ENCODE measurements at places on chromosomes 16 and 17. TPM values are rescaled to one million over a fixed set of nuclear protein-coding genes. Genes with fewer than 3 reads are reported as not detected.

DNA sequence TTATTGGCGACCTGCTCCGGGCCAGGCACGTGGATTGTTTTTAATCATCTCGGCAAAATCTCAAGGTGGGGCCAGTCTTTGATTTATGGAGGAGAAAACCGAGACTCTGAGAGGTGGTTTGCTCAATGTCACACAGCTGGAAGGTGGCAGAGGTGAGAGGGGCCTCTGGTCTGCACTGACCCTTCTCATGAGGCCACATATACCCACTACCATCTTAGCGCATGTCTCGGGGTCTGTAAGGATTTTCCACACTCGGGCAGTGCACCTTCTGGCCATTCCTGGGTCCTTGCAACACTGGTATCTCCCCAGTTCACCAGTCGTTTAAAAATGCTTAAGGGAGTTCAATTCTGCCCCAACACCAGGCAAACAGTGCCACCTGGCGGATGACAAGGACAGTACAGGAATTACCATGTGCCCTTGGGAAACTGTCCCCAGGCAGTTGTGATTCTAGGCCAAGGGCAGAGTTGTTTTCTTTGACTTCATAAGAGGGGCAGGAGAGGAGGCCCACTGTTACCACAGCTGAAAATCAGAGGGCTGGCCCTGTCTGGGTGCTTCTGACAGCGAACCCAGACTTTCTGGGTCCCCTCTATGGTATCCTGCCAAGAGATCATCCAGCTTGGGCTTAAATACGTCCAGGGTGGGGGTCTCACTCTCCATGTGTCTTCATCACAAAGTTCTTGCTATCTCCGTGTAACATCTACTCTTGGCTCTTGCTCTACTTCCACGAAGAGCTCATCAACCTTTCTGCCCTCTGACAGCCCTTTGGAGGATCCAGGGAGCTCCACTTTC, 39.4 kb upstream of the RAI1 start:
- DNase-seq, result peak; percentile 78

Gene CDH3
- not detected for total RNA-seq

GRCh38 chr17:16987830-16988601, 16.1 kb upstream of the TNFRSF13B start:
- no peak for DNase-seq

Gene ABR
- total RNA-seq, result 92.1 TPM

- no peak for DNase-seq
Observed at GRCh38 chr16:12901597-12902461, at the start of gene SHISA9. Gene SHISA9, plus strand, starts transcription at chr16:12901598.

GRCh38 chr16:46937536-46937935, 35.9 kb downstream of the DNAJA2 start:
- DNase-seq, result no peak

- DNase-seq, result no peak
Observed at GRCh38 chr17:77531002-77531401, 390.2 kb downstream of the SEC14L1 start.

Gene ODAD4
- 0.19 TPM for total RNA-seq

Gene IRX3
- total RNA-seq, result 0.48 TPM

Gene NPTX1
- 0.19 TPM for total RNA-seq

DNA sequence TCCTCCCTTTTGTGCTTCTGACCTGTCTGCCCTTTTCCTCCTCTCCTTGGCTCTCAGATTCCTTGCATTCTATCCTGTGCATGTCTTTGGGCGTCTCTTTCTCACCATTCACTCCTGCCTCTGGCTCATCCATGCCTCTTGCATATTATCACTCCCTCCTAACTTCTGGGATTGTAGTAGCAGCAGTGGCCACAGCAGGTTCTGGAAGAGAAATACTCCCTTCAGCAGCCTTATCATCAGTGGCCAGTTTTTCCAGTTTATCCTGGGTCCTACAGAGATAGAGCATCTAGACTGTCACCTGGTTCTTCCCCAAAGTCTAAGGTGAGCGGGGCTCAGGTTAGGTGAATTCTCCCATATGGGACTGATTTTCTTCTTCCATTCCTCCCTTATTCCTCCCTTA, 354.0 kb upstream of the CCL2 start:
- no peak for DNase-seq

Gene CDRT15L2
- total RNA-seq, result not detected

Gene SCIMP
- total RNA-seq, result 4.1 TPM

DNA sequence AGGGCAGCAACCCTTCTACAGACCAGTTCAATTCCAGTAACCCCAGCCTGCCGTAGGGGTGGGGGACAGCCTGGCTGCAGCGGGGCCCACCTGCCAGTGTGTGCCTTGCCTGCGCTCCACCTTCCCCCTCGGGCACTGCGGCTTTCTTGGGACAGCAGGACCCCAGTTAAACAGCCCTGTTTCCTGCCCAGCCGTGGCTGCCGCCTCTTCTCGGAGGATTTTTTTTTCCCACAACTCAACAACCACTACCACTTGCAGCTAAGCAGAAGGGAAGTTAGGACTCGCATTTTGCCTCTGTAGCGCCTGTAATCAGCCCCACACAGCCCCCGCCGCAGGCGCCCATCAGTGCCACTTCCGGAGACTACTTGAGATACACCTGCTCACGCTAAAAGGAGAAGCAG, 76.1 kb downstream of the RAI1 start:
- no peak for DNase-seq

Gene GPR139
- not detected for total RNA-seq

DNA sequence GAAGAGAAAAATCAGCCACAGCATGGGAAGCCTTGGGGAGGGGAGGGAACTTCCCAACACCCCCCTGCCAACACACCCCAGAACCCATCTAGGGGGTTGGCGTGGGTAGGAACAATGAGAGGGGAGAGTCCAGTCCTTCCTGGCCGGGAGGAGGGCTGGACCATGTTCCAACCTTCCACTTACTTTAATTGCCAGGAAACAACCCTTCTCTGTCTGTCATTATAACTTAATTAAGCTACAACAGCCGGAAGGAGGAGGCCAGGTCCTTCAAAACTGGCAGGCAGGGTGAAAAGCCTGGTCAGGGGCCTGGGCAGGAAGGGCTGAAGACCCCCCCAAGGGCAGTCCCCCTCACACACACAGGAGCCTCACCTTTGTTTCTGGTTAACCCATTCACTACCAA, 447.0 kb downstream of the SOX9 start:
- DNase-seq, result no peak

DNA sequence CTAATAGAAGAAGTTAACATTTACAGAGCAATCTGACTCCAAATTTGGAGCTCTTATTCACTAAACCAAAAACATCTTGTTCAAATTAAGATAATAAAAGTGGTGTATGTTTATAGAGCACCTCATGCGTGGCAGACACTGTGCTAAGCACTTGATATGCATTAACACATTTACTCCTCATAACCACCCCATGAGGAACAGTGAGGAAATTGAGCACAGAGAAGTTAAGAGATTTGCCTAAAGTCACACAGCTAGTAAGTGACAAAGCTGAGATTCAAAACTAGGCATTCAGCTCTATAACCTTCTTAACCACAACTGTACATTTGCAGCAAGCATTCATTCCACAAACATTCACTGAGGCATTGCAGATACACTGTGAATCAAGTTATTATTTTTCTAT, 94.0 kb downstream of the VAT1L start:
- DNase-seq, result no peak

DNA sequence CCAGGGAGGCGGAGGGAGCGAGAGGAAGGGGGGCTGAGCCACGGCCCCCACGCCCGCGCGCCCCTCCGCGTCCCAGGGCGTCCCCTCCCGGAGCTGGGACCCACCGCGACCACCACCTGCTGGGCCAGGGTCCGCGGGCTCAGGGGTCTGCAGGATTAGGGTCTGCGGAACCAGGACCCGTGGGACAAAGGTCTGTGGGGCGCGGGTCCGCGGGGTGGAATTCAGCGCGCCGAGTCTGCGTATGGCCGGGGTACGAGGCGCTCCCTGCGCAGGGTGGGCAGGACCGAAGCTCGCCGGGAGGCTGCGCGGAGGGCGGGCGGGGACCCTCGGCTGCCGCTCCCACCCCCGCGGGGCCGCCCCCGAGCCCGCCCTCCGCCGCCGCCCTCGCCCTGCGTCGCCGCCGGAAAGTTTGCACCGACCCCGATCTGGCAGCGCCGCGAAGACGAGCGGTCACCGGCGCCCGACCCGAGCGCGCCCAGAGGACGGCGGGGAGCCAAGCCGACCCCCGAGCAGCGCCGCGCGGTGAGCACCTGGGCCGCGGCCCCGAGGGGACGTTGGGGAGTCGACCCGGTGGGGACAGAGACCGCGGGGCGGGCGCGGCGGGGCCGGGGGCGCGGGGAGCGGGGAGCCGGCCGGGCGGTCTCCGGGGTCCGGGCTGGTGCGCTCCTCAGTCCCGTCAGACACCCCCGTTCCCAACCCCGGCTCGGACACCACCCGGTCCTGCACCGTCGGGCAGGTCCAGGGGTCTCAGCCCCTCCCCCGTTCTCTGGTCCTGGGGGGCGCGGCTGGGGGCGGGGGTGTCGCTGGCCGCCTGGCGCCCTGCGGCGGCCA, at the start of gene GCGR:
Gene GCGR (plus strand): TSS at position 423 of the 831 bp plus-strand sequence. CDS start 4,869 bp downstream, outside the sequence.
- DNase-seq, result no peak

Gene FKBP10
- 53.1 TPM for total RNA-seq

Gene STAT5A
- 175 TPM for total RNA-seq

DNA sequence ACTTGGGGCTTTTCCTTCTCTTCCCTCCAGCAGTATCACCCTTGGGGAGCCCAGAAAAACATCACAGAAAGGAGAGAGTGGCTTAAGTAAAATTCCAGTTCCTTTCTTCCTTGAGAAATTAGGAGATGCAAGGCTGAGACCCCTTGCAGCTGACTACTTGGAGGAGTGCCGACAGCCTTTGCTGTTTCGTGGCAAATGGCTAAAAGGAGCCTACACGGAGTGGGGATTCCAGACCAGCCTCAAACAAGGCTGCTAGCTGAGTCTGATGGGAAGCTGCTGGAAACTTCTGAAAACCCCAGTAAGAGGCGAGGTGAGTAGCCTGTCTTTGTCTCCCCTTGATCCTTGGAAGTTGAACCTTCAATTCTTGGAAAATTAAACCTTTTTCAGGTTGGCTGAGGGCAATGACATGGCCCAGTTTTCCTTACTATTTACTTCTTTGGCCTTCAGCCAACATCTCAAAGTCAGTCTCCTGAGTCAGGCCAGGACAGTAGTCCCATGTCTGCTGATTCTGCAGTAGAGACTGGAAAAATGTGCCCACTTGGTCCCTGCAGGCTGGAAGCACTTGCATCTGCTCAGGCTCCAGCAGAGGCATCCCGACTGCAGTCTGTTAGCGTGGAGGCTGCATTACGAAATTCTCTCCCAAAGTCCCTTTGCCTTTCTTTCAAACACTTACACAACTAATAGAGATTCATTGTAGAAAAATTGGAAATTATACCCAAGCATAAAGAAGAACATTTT, 23.4 kb downstream of the SMIM36 start:
- DNase-seq, result no peak

Gene C17orf100
- total RNA-seq, result 0.79 TPM

Gene ANKFY1
- total RNA-seq, result 59.0 TPM

DNA sequence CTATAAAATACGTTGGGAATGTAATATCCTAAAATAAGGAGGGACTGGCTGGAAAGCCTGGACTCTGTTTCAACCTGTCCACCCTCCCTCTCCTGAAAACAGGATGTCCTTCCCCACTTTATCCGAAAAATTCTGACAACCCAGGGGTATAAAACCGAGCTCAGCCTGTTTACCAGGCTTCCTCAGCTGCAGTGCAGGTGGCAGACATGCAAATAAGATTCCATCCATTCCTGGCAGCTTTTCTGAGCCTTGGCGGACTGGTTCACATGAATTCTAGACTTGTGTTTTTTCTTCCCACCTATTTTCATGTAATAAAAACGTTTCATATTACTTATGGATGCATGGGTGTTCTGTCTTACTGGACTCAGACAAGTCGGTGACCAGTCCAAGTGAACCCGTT, 479.3 kb downstream of the KCNJ18 start:
- no peak for DNase-seq

- no peak for DNase-seq
Observed at GRCh38 chr16:49260253-49260652, 21.4 kb downstream of the CBLN1 start.

DNA sequence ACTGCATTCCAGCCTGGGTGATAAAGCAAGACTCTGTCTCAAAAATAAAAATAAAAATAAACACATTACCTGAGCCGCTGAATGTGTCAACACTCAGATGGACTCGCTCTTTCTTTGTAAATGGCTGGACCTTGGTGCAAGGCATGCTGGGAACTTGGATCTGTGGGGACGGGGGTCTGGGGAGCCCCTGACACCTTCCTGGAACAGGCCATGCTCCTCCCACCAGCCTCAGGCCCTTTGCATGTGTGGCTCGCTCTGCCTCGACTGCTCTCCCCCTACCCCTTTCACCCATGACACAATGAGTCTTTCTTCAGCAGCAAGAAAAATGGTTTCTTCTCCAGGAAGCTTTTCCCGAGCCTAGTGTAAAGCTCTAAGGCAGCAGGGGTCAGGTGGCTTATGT, 94.0 kb upstream of the CDH5 start:
- DNase-seq, result no peak

Gene SLC47A1
- 0.95 TPM for total RNA-seq
